Esophagus squamous epithelium (tissue), 5 donors: ENCODE measurements at places on chromosomes 13 and 19.

DNA sequence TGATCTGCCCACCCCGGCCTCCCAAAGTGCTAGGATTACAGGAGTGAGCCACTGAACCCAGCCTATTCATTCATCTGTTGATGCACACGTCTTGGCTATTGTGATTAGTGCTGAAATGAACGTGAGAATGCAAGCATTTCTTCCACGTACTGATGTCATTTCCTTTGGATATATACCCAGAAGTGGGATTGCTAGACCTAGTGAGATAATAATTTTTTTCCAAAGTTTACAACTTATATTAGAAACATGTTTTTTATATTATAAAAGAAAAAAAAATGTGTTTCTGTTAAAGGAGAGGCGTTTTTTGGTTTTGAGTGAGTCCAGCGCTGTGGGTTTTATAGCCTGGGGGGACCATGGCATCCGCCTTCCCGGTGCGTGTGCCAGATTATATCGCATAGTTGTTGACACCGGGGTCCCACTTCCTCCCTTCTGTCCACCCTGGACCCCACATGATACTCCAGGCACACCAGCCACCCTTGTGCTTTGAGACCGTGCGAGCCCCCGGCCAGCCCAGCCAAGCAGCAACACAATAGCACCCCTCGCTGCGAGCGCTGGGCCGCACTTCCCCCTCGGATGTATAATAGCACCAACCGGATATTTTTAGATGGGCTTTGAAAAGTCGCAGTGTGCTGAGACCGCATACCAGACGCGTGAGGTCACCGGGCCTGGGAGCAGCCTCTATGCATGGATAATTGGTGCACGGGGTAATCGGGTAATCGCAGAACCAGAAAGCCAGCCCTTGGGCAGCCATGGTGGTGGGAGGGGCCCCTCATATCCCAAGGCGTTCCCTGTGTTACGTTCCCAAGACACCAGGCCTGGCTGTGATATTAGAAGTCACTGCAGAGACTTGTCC lies 59.6 kb downstream of the MYO9B start:
- DNase-seq = peak; percentile 42

DNA sequence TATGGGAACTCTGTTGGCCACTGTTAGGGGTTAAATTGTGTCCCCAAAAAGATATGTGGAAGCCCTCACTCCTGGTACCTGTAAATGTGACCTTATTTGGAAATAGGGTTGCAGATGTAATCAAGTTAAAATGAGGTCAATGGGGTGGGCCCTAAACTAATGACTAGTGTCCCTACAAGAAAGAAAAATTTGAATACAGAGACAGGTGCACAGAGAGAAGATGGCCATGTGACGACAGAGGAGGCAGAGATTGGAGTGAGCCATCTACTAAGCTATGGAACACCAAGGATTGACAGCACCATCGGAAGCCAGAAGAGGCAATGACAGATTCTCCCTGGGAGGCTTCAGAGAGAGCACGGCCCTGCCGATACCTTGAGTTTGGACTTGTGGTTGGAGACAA lies 16.5 kb downstream of the POU2F2 start:
- no peak for DNase-seq

GRCh38 chr13:24893863-24894262 lies 129.9 kb downstream of the RNF17 start:
- no peak for DNase-seq

DNA sequence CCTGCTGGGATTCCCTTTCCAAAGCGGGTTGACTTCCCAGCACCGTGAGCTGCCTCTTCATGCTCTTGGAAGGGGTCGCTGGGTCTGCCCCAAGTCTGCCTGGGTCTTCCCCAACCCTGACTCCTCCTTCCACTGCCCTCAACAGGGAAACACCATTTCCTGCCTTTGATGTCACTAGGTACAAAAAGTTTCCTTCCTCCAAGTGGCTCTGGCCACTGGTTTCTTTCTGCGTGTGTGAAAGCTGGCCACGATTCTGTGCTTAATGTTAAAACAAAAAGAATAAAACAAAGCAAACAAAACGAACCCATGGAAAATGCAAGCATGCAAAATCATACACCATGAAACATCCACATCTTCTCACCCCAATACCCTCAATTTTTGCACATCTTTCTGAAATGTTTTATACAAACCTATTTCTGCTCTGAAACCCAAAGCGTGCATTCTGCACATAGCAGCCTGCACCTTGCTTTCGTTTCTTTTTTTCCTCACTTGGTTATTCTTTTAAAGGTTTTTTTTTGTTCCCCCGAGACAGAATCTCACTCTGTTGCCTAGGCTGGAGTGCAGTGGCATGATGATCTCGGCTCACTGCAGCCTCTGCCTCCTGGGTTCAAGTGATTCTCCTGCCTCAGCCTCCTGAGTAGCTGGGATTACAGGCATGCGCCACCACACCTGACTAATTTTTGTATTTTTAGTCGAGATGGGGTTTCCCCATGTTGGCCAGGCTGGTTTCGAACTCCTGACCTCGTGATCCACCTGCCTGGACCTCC lies 12.5 kb upstream of the TNFSF9 start:
- no peak for DNase-seq

DNA sequence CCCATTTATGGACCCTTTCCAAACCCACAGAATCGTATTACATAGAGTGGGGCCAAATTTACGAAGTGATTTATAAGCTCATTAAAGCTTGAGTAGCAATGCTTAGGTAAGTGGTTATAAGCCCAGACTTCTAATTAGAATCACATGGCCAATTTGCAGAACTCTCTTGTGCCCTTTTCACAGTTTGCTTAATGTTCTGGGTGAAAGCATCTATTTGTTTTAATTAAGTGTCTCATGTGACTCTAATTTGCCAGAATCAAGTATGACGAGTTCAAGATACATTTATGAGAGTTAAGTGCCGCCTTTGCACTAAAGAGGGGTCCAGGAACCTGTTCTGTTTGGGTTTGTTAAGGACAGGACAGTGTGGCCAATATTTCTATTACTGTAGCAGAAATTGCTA lies 46.0 kb upstream of the ZNF681 start:
- no peak for DNase-seq

DNA sequence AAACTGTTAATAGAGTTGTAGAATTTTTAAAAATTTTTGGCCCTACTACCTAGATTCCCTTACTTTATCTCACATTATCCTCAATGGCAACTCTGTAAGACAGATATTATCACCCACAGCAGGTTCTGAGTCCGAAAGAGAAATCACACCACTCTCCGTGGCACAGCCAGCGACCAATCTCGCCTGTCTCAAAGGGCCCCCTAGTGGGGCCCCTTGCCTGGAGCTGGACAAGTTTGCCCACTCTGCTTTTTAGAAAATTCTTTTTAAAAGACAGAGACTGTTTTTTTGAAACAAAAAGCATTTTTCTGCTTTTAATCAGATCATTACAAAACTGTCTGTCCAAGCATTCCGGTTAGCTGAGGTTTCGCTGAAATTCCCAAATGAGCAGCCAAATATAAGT lies 21.7 kb downstream of the PHF11 start:
- DNase-seq = no peak

- no peak for DNase-seq
Measured at GRCh38 chr19:11721681-11722080, 17.1 kb downstream of the ZNF823 start.

DNA sequence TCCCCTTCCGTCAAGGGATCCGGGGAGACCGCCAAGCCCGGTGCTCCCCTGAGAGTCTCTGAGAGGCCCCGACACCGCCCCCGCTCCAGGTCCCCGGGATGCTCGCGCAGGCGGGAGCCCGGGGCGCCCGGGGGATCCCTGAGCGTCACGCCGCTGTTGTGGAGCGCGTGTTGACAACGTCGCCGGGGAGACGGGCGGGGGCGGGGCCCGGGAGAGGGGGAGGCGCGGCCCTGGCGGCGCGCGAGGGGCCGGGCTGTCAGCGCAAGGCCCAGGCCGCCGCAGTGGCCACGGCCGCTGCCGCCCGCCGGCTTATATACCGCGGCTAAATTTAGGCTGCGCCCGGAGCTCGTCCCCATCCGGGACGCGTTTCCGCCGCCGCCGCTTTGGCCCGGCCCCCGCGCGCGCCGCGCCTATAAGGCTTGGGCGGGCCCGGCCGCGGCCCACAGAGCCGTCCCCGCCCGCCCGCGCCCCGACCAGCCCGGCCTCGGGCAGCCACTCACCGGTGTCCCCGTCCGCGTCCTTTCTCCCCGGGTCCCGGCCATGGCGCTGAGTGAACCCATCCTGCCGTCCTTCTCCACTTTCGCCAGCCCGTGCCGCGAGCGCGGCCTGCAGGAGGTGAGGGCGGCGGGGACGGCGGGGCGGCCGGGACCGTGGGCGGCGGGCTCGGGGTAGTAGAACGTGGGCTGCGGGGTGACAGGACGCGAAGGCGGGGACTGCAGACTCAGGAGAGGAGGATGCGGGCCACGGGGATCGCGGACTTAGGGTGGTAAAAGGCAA lies at the start of gene KLF2:
Gene KLF2 (plus strand): TSS at position 443 of the 777 bp plus-strand sequence. CDS start 98 bp downstream, at position 541.
- peak; percentile 61 for DNase-seq

DNA sequence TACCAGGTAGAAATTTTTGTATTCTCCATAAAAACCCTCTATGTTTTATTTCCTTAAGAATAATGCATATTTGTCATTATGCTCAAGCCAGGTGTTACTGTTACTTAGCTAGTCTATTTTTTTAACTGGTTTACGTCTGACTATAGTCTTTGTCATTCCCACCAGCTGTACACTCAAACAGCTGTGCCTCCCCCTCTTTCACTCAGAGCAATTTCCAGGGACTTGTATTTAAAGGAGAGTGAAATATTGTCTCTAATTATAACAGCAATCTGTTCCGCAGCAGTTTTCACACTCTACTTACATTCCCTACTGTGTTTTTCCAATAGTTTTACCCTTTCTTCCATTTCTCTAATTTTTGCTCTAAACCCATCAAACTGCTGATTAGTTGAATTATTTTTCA lies 813.6 kb upstream of the MIR17HG start:
- no peak for DNase-seq

GRCh38 chr19:7596211-7596937 lies 711 bp downstream of the CAMSAP3 start:
- no peak for DNase-seq

- no peak for DNase-seq
Measured at GRCh38 chr19:16222806-16223205, 25.1 kb downstream of the AP1M1 start.
